Activated gamma-delta T cell treated with Interleukin-2 at 50 U/mL for 16 hours (primary cell): ENCODE measurements at places on chromosomes 7 and 10.

- no peak for DNase-seq
These were observed 48.7 kb upstream of the CNTNAP2 start for GRCh38 chr7:146067880-146068279.

DNA sequence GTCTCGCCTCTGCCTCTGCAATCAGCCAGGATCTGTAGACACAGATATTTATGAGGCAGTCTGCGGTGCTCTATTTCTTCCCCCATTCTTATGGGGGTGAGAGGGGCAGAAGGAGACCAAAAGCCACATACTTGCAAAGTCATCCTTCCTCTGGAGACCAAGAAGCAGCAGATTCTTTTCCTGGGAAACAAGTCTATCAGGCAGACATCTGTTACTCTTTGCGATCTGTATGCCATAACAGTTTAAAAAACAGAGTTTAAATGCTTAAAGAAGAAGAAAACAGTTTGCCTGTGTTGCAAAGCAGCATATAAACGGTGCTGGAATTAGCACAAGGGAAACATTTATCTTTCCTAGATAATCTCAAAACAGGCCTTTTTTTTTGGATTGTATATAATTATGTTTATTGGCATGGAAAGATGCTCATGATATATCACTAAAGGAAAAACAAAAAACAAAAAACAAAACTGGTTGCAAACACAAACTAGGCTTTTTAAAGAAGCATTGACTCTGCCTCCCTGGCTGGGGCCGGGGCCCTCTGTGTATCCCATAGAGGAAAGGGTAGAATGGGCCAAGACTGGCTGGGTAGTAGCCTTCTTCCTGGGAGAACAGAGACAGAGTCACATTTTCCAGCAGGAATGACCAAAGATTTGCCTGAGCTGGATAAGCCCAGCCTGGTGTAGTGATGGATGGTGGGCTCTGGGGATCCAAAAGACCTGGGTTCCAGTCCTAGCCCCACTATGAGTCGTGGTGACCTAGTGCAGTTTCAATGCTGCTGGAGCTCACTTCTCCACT is 50.4 kb downstream of the RGS10 start:
- no peak for DNase-seq

DNA sequence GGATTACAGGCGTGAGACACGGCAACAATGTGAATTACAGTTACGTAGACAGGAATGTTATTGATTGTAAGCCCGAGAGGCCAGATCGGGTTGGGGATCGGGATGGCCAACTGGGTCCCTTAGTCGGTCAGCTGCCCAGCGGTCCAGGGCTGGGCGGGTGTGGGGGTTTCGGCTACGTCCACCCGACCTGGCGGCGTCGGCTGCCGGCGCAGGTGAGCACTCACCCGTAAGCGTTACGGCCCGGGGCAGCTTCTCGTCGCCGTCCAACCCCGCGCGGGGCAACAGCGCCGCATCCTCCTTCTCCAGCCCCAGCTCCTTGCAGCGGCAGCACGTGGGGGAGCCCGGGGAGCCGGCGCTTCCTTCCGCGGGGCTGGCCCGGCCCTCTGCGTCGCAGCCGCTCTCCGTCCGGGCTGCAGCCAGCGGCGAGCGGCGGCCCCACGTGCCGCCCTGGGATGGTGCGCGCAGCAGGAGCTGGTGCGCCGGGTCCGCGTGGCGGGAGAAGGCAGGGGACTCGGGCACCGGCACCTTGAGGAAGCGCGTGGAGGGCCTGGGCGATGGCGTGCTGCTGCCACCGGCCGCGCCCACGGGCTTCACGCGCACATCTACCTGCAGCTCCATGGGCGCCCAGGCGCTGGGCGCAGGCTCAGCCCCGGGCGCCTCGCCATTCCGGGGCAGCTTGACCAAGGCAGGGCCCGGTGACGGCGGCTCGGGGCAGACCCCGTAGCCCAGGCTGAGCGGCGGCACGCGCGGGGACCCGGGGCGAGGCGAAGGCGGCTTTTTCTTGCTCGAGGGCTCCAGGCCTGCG is 609 bp downstream of the KLRG2 start:
- no peak for DNase-seq

DNA sequence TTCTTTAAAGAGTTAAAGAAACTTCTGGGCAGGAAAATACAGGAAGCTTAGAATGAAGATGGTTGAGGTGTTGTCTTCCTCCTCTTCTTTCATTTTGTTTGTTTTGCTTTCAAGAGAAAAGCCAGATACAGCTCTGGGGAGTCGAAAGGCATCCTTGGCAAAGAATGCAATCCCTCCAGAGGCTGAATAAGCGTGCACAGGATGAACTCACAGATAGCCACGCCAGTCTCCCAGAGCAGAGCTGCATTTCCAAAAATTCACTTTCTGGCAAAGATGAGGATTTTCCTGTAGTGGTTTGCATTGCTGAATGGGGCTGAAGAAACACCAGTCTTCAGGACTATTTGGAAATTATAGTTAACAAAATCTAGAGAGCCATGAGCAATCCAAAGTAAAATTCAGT is 336.4 kb downstream of the NRG3 start:
- no peak for DNase-seq

DNA sequence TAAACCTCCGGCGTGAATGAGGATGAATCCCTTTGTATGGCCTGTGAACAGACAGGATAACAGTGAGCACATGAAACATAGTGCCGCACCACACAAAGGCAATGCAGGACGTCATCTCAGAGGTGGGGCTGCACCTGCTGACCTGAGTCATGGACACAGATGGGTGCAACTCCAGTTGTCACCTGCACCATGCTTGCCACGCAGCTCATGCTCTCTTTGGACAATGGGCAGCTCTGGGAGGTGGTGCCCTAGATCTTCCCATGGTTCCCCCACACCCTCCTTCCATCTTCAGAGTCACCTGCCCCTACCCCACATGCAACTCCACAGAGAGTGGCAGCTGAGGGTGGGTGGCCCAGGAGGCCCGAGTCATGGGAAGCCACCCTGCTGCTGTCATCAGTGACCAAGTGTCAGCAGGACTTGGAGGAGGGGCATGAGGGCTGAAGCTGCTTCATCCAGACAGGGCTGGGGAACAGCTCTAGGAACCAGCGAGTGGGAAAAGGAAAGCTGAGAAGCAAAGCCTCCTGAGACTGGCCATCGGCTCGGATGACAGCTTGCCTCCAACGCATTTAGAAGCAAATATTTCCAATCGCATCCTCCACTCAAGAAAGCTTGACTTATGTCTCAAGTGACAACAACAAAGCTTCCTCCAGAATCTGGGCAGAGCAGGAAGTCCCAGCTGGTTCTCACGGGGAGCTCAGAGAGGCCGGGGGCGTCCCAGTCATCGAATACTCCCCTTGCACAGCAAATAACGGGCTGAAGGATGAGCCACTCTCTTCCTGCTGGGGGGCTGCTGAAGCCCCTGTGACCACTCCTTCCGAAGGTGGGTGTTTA is 27.1 kb downstream of the VIPR2 start:
- no peak for DNase-seq

DNA sequence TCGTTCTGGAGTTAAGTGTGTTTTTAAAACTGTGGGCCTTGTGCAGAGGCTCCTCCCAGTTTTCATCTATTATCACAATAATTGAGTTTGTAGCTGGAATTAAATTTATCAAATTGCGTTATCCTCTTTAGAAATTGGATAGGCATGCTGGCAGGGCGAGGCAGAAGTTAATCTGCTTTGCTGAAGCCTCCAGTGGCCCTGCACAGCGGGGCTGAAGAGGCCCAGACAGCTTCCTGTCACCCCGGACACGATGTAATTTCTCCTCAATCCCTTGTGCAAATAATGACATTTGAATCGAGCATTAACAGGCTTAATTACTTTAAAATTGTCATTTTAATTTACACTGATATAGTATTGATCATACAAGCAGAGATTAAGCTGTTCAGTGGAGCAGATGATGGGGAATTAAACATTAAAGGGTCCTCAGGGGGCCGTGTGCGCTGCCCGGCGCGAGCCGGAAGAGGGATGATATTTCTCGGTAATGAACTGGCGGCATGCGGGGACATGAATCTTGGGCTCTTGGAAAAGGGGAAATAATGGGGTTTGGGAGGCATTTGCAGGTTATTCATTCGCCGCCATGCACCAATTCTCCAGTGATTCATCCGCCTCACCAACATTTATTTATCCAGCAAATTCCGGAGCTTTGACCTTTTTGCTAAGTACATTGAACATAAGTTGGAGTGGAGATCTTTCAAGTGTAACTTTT is 118.5 kb downstream of the NKX6-2 start:
- no peak for DNase-seq

GRCh38 chr10:93461807-93462178 is 20.3 kb downstream of the MYOF start:
- no peak for DNase-seq

DNA sequence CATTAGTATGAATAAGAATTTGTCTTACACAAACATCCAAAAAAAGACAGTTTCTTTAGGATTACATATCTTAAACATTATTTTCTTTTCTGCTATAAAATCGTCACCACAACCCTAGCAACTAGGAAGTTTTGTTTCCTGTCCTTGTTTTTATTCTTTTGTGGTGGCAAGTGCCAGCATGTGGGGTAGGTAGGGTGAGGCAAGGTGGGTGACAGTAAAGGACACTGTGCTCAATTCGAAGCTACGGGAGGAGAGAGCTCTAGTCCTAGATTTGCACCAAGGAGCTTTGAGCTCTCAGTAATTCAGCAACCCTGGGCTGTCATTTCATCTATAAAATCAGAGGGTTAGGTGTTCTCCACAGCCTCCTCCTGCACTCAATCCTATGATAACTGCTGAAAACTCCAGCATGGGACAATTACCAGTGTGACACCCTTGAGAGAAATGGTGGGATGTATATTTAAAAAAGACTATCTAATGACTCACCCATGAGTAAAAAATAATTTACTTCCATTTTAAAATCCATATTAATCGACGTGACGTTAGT is 187.1 kb downstream of the FAM107B start:
- no peak for DNase-seq

DNA sequence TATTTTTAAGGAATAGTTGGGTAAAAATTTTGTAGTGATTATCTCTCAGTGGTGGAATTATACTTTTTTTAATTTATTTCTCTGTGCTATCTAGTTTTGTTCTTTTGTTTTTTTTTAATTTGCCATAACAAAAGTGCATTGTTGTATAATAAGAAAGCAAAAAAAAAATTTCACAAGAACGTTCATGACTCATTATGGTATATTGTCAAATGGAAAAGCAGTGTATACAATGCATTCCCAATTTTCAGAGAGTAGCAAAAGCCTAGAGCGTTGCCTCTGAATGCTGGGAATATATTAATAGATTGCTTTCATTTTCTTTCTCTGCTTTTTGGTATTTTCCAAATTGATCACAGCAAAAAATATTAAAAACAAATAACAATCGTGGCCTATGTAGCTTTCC is 46.3 kb upstream of the GPAM start:
- no peak for DNase-seq

- no peak for DNase-seq
These were observed 95.7 kb upstream of the EEPD1 start for GRCh38 chr7:36057323-36057722.

- no peak for DNase-seq
These were observed 137.3 kb downstream of the SDK1 start for GRCh38 chr7:3438352-3438751.
